ENCODE measurements at places on chromosomes 2 and 18.

DNA sequence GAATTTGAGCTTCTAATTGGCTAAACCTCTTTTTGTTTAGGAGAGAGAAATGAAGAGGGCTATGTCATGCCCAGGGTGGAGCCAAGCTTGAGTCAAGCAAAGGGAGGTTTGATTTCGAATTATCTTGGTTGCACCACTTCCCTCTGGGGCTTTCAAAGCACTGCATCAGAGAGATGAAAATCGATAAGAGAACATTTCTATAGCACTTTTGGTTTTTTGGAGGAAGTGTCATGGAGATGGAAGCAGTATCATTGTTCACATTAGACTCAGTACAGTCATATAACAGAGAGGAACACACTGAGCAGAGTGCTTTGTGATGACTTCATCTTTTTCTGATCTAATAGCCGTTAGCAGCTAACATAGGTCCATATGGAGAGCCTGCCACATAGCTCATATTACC lies 120.3 kb upstream of the UXS1 start:
- no peak for DNase-seq

- no peak for DNase-seq
Measured at GRCh38 chr2:217790195-217790594, 212.6 kb downstream of the TNS1 start.

GRCh38 chr18:77053616-77054287 lies 78.8 kb downstream of the MBP start:
- no peak for DNase-seq

DNA sequence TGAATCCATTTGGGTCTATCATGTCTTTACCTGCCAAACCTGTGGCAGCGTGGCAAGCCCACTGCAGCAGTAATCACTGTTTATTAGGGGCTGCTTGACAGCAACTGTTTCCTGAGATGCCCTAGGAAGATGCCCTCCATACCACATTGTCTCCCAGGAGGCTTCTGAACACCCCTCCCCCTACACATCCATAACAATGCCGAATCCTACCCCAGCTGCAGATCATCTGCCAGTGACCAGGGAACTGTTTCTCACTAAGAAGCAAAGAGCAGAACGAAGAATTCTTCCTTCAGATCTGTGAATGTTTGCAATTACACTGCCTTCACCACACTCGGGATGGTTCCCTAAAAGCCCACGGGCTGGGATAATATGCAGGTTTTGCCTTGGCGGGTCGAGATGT lies 127.8 kb downstream of the VIT start:
- DNase-seq, result no peak

GRCh38 chr18:49015886-49016647 lies 65.3 kb upstream of the SMAD7 start:
- no peak for DNase-seq

DNA sequence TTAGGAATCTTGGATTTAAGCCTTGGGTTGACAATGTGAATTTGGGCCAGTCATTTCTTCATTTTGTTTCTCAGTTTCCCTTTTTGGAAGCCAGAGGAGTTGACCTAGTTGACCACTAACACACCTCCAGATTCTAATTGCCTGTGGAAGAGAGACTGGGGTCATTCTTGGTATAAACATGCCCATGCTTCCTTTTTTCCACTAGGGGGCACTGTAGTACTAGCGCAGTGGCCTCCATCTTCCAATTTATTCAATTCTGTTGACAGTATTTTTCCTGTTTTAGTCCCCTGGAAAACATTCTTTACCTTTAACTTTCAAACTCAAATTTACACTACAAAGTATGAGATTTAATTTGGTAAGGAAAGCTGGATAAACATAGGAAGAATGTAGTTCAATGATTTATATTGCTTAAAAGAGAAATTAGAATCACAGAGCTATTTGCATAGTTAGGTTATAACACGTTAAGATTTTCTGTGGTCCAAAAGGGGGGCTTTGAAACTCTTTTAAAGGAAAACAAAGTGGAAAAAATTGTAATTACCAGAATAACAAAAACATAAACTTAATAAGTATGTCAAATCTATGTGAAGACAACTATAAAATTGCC lies 57.5 kb upstream of the AGPS start:
- DNase-seq, result no peak

DNA sequence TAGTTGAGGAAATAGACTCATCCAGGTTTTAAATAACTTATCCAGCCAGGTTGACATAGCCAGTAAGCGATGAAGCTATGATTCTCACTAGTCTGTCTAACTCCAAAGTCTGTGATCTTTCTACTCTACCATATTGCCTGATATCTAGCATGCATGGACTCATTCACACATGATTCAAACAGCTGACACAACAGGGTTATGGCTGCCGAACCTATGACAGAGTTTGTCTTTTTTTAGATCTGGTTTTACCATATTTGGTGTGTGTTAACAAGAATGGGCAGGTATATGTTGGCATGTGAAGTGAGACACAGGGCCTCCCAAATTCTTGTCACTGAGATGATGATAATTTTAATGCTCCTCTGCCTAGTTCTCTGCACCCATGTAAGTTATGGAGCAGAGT lies 210.6 kb downstream of the BABAM2 start:
- DNase-seq, result no peak

DNA sequence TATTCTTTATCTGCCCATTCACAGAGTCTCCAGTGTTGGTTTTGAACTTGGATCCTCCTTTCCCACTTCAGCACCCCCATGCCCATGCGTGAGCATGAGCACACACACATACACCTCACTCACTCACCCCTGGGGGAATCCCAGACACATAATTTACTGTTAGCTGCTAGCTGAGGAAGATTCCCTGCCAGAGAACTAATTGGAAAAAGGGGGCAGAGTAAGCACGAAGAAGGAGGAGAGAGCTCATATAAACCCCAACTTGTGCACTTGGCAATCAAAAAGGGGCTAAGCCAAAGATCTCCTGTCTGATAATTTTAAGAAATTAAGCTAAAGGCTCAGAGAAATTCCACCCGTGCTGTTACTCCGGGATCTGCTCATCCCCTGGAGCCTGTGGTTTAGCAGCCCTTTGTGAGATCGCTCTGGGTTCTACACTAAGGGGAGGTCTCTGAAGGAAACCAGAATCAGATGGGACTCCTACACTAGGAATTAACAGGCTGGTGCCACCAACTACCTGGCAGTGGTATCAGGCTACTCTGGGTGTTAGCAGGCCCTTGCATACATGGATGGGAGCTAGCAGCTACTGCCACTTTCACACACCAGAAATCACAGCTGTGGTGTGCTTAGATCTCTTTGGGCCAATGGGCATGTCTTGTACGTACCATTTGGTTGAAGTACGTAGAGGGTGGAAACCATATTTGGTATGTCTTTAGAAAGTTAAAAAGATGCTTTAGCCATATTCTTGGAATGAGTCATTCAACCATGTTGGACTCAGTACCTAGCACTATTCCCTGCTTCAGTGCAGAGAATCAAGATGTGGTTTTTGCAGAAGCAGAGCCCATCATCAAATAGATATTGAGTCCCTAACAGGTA lies 95.6 kb upstream of the SLC14A2 start:
- no peak for DNase-seq

DNA sequence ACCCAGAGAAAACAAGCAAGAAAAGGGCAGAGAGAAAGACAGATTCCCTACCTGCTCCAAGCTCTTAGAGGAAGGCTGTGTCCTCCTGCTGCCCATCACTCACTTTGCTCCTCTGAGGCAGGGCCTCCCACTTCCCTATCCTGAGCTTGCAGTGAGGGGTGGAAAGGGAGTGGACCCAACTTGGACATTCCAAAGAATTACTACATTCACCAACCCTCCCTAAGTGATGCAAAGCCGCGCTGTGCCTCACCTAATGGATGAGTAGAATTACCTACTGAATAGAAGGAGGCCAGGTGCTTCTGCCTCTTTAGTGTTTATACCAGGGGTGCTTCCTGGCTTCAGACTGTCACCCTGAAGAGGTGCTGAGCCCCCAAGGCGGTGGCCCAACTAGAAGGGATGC lies 5.6 kb upstream of the OSR1 start:
- DNase-seq, result no peak

GRCh38 chr2:215754546-215754945 lies 258.8 kb downstream of the MREG start:
- no peak for DNase-seq

DNA sequence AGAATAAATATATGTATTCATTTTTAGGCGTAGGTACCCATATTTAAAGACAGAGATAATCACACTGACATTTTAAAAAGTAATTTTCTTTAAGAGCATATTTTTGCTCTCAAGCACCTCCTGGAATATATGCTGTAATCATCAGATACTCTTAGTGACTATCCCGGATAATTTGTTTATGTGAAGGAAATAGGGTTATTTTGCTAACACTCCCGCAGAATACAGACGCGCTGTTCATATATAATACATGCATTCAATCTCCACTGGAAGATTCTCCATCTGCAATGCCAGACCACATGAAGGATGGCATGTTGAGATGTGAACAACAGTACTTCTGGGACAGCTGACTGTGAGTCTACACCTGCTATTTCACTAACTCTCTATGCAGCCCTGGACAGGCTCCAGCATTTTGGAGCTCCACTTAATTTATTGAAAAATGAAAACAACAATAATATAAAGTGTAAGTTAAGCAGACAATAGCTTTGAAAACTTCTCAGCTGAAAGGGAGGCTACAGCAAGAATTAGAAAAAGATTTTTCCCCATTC lies 430.6 kb downstream of the TMX3 start:
- DNase-seq, result no peak

DNA sequence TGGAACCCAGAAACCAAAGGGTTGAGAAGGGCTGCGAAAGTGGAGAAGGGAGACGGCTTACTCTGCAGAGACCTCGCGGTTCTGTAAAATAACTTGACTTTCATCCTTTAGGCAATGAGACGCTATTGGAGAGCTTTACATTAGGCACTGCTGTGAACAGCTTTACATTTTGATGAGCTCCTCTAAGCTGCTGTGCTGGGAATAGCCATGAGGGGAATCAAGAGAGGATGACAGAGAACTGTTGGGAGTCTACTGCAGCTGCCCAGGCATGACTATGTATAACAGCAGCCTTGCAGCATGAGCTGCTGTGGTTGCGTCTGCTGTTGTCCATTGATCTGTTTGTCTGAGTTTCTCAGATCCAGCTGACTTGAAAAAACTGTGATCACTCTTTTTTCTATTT lies 310.8 kb upstream of the MAP2 start:
- no peak for DNase-seq

DNA sequence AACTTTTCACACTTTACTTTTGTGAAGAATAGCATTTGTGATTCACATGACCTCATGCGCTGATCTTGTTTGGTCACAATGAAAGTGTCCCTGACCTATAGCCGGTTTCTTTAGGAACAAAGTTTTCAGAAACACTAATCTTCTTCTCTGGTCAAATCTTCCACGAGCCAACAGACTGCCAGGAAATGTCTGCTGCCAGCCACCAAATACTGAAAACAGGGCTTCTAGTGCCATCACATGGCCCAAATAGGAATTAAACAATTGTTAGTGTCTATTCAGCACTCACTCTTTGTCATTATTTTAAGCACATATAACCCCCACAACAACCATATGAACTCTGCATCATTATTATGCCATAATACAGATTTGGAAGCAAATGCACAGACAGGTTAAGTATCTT lies 286.5 kb upstream of the SYT4 start:
- peak; percentile 18 for DNase-seq

GRCh38 chr18:26941584-26941983 lies 76.1 kb upstream of the AQP4 start:
- DNase-seq, result no peak

DNA sequence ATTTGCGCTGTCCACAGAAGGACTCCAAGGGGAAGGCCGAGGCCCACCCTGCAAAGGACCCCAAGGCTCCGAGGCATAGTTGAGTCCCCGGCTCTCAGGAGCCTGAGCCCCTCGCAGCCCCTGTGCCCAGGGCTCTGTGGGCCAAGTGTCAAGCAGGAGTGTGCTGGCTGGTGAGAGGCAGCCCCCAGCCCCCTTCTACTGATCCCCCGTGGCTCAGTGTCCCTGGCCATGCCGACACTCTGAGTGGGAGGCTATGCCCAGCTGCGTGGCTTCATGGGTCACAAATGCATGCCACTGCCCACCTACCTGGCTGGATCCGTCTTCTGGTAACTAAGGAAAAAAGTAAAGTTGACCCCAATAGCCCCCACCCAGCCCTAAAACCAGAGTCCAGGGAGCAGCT lies 172.7 kb downstream of the TNS1 start:
- DNase-seq, result no peak

DNA sequence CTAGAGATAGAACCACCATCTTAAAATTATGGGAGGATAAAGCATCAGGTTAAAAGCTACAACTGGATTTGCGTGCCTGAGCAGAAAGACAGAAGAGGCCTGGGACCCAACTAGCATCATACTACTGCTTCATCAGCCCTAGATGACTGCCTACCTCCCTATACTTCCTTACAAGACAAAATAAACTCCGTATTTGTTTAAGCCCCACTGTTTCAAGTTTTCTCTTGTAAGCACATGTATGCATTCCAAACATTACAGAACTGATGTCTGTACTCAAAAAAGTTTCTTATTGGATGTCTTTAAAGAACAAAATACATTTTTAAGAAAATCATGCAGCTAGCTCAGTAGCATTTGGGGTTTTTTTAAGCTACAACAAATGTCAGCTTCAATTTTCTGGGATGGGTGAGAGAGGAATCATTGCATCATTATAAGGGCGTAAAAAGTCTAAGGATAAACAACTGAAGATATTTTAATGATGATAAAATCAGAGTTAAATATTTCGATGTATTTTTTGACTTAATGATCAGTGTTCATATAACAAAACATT lies 213.1 kb downstream of the EXOC6B start:
- no peak for DNase-seq

DNA sequence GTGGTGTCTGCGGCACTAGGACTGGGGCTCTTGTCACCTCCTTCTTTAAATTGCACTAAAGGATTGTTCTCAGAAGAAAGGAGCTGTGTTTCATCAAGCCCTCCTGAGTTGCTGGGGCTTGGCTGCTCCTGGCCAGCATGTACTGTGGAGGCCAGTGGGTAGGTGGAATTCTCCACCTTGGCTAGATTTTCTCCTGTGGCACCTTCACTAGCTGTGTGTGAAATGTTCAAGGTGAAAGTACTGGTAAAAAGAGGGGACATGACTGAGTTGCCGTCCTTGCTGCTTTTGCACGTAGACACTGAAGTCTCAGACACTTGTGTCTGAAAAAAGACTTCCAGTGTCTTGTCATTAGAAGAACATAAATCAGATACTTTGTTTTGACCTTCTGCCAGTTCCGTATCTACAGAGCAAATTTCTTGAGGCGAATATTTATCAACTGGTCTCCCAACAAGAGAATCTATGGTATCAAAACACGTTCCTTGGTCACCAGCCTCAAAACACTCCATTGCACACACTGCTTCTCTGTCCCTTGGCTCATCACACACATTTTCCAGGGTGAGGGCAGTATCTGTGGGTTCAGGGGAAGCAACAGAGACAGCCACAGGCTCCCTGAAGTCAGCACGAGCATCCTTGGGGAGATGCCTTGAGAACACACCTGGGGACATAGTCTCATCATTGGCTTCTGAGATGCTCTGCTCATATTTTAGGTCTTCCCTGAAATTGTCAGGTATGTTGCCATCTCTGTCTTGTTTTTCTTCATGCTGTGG lies 91.4 kb downstream of the ALPK2 start:
- no peak for DNase-seq

- DNase-seq, result no peak
Measured at GRCh38 chr2:133312038-133312729, 256.1 kb downstream of the NCKAP5 start.

GRCh38 chr2:175744000-175744399 lies 258.1 kb downstream of the LNPK start:
- no peak for DNase-seq

GRCh38 chr2:7419814-7420311 lies 502.7 kb downstream of the RNF144A start:
- DNase-seq, result no peak
